ENCODE measurements at places on chromosomes 3 and 15.

DNA sequence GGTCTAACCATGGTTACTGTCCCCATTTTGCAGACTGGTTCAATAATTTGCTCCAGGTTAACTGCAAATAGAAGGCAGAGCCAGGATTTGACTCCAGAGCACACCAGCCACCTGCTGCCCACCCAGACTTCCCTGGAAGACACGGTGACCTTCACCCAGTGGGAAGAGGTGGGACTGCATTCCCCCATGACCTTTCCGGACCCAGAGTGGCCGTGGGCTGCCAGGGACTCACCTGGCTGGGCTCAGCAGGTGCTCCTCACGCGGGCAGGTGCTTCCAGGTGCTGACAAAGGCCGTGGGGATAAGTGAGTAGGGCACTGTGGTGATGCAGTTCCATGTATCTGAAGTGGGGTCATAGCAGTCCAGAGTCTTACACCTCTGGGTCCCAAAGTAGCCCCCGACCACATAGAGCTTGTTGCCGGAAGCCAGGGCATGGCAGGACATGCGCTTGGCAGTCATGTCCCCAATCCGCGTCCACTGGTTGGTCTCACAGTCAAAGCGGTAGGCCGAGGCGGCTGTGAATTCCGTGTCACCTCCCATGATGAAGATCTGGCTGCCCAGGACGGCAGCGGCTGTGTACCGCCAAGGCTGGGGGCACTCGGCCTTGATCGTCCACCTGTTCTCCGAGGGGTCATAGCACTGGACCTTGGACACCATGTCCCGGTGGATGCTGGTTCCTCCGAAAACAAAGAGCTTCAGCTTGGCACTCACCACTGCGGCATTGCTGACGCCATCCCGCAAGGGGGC is 26.8 kb downstream of the KLHL25 start:
- no peak for DNase-seq

- DNase-seq, result no peak
Observed at GRCh38 chr15:95972812-95973211, 357.7 kb upstream of the NR2F2 start.

DNA sequence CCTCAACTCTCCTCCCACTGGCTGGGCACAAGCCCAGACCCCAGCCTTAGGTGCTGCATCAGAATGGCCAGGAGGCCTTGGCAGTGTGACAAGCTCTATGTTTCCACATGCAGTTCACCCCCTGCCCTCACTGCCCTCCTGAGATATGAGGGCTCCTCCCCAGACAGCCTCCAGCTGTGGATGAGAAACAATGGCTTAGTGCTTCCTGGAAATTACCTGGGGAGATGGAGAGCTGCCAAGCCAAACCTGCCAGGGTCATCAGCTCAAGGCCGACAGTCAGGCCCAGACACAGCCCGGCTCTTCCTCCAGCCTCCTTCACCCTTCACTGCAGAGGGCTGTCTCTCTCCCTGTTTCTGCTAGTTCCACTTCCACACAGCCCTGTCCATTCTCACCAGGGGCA is 76.3 kb downstream of the MYLK start:
- no peak for DNase-seq

DNA sequence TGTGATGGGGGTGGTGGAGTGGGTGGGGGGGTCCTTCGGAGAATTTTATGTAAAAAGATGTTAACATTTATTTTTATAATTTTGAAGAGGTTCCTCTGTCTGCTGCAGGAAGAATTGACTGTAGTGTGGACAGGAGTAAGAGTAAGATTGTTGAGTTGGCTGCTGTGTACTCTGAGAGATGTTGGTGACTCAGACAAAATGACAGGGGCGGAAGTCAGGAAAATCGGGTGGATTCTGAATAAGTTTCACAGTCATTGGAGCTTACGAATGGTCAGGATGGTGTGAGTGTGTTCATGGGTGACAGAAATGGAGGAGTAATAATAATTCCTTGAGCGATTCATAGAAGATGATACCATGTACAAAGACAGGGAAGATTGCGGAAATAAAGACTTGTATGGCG is 420.0 kb downstream of the ROBO2 start:
- DNase-seq, result no peak

DNA sequence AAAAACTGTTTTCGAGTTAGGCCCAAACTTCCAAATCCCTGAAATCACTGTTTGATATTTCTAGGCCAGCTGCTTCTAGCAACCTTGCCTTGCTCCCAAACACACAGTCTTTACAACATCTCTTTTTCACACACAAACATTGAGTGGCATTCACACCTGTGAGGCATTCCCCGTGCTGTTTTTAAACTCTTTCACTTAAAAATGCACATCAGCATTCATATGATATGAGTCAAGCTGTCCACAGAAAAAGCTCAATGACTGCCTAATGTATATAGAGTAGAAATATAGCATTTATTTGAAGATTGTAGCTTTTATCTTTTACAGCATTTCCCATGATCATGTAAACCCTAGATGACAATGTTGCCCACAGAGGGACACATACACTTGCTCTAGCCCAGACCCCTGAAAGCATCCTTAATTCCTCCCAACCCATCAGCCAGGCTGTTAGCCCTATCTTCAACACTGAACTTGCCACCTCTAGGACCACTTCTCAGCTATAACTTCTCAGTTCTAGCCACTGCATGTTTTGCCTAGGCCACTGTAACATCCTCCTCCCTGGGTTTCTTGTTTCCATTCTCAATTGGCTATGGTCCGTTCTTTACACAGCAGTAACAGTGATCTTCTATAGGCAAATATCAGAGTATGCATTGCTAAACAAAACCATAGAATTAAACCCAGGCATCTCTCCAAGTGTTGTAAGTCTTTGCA is 782.6 kb downstream of the DIPK2A start:
- DNase-seq, result no peak

- no peak for DNase-seq
Observed at GRCh38 chr15:83204697-83205096, 2.9 kb downstream of the HDGFL3 start.

GRCh38 chr15:97598353-97598798 is 362.1 kb upstream of the ARRDC4 start:
- DNase-seq, result no peak

- no peak for DNase-seq
Observed at GRCh38 chr3:102156426-102156825, 278.4 kb upstream of the ZPLD1 start.

DNA sequence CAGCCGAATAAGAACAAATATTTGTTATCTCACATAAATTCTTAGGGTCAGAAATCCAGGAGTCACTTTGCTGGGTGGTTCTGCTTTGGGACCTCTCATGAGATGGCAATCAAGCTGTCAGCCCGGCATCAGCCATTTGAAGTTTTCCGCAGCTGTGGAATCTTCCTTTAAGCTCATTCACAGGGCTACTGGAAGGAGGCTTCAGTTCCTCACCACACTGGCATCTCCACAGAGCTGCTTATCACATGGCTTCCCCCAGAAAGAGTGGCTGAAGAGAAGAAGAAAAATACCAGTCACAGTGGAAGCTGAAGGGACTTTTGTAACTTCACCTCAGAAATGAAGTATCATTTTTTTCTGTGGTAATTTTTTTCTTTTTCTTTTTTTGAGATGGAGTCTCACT is 267.7 kb downstream of the CHL1 start:
- no peak for DNase-seq

- no peak for DNase-seq
Observed at GRCh38 chr3:191262650-191263049, 63.6 kb downstream of the OSTN start.

- no peak for DNase-seq
Observed at GRCh38 chr3:188037195-188037718, 116.7 kb upstream of the LPP start.

GRCh38 chr3:21152555-21152954 is 598.5 kb downstream of the ZNF385D start:
- DNase-seq, result no peak

DNA sequence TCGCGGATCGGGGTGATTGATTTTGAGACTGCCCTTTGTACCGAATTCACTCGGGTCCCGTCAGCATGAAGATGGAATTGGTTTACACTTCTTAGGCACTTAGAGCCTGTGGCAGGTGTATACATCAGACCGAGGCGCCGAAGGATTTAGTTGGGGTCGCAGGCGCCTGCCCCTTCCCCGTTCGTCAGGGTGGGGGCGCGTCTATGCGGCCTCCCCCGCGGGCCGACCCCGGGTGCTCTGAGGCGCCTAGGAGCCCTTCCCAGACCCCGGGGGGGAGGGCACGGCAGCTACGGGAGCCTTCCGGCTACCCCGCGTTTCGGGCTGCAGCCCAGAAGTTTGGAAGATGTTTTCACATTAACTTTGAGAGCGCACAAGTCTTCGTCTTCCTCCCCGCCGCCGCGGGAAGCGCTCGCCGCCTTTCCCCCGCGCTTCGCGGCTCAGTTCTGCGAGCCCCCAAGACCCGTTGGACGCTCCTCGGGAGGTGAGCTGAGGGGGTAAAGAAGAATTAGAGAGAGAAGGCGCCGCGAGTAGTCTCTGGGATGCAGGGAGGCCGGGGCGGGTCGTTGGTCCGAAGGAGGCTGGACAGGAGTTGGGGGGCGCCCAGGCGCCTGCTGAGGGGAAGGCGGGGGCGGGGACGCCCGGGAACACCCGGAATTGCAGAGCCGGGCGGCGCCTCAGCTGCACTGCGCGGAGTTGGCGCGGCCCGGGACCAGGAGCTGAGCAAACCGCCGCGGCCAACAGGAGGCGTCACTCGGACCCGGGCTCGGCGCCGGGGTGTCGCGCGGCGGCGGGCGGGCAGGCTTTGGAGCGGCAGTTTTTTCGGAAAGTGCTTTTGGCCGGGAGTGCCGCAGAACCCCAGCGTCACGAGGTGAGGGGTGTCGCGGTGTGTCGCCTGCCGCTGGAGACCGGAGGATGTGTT is 780 bp downstream of the TIPARP start:
- DNase-seq, result peak; percentile 18

- DNase-seq, result no peak
Observed at GRCh38 chr3:101577286-101577685, 3.3 kb downstream of the PCNP start.

DNA sequence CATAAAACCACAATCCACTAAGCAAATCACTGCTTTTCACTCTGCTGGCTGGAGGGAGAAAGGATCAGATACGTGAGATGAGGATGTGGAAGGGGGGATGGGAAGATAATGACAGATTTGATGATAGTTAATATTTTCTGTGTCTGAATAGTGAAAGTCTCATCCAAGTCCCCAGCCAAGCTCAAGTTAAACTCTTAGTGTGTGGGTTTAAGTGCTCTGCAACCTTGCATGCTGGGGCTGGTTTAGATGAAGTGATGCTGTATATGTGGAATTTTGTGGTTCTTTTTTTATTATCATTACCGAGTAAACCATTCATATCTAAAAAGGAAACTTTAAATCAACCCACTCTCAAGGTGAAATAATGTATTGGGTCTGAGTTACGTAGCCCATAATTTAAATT is 111.0 kb downstream of the TPRG1 start:
- no peak for DNase-seq

GRCh38 chr3:66756468-66757036 is 241.6 kb upstream of the KBTBD8 start:
- DNase-seq, result no peak

DNA sequence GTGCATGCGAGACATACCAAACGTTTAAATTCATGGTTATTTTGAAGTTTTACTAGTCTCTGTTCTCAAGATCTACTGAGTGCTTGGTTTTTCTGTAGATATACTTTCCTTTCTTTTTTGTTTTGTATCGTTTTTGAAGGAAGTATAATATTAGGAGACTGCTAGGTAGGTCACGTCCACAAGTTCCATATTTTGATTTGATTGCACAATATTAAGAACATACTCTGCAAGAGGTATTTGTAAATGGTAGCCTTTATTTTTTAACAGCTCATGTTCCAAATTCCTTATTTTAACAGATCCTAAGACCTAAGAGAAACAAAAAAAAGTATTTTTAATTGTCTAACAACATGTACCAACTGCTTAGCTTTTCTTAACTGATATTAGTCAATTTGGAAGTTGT is 156.7 kb downstream of the SERPINI1 start:
- DNase-seq, result no peak

- DNase-seq, result no peak
Observed at GRCh38 chr15:29131840-29132420, 137.7 kb downstream of the NSMCE3 start.

- no peak for DNase-seq
Observed at GRCh38 chr15:34613301-34613700, 29.9 kb upstream of the GOLGA8B start.

All from stimulated activated CD8-positive, alpha-beta memory T cell treated with anti-CD3 and anti-CD28 coated beads, Interleukin-4, amount 100 ng/mL, for 24 hours (primary cell).